ENCODE measurements at places on chromosomes 6 and 20. TPM values are rescaled to one million over a fixed set of nuclear protein-coding genes. Genes with fewer than 3 reads are reported as not detected.

The C20orf144 gene
- not detected for total RNA-seq

The FOXQ1 gene
- total RNA-seq = 0.82 TPM

The OSBPL2 gene
- 102 TPM for total RNA-seq

- no peak for DNase-seq
Observed at GRCh38 chr6:169095153-169095552, 158.5 kb downstream of the THBS2 start.

The UBR2 gene
- 33.0 TPM for total RNA-seq

- DNase-seq = no peak
Observed at GRCh38 chr20:50885781-50886180, 45.5 kb downstream of the ADNP start.

DNA sequence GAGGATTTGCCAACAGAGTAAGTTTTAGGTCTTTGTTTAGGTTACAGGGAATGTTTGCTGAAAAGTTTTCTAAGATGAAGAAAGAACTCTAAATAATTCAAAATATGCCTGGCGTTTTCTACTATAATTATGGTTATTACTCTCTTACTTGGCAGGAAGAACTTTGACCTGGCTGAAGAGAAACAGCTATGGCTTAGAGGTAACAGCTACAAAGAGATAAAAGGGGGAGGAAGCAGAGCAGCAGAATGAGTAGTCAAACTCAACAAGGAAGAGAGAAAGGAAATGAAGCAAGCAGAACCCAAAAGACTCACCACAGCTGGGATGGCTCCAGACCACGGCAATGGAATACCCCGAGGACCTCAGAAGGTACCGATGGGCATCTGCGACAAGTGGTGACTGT lies 95.6 kb downstream of the KIF16B start:
- no peak for DNase-seq

The TCP11 gene
- total RNA-seq = not detected

- no peak for DNase-seq
Observed at GRCh38 chr6:54010340-54011276, 100.6 kb upstream of the MLIP start.

DNA sequence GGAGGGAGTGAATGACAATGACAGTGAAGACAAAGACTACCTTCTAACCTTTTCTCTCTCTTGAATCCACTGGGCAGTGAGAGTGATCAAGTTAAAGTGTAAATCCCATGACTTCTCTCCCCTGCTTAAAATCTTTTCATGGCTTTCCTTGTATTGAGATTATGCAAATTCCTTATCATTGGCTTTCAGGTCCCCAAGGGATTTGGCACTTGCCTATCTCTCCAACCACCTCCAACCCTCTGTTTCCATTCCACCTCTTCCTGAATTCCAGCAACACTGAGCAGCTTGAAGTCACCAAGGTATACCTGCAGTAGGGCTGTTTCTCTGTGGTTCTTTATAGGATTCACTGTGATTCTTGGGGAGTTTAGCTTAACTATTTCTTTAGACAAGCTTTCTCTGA lies 48.0 kb upstream of the DEK start:
- no peak for DNase-seq

The C20orf141 gene
- not detected for total RNA-seq

DNA sequence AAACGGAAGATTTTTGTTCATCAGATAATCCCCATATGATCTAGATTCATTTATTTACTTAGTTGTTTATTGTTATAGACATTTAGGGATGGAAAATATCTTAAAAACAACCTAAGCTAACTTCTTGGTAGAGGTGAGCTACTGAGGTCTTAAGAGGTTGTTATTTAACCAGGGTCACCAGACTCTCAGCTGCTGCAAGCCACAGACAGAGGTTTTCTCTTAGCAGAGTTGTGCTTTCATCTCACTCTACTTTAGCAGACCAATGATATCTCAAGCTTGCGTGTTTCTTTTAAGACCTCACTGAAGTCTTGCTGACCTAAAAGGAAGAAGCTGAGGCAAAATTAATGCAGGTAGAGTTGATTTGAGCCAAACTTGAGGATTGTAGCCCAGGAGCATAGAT lies 43.6 kb downstream of the NCOA7 start:
- DNase-seq = no peak

- DNase-seq = no peak
Observed at GRCh38 chr6:48736501-48737206, 625.7 kb upstream of the PTCHD4 start.

DNA sequence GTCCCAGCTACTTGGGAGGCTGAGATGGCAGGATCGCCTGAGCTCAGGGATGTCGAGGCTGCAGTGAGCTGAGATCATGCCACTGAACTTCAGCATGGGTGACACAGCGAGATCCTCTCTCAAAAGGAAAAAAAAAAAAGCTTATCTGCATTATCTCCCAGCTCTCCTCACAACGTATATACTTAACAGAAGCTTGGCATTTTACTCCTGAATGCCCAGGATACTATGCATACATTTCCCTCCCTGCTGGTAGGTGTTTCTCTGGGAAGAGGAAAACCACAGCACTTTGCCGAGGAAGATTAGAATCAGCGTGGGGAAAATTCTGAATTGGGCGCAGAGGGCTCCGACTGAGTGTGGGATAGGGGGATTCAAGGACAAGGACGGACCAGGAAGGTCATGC lies 800.6 kb downstream of the DHX35 start:
- DNase-seq = no peak

DNA sequence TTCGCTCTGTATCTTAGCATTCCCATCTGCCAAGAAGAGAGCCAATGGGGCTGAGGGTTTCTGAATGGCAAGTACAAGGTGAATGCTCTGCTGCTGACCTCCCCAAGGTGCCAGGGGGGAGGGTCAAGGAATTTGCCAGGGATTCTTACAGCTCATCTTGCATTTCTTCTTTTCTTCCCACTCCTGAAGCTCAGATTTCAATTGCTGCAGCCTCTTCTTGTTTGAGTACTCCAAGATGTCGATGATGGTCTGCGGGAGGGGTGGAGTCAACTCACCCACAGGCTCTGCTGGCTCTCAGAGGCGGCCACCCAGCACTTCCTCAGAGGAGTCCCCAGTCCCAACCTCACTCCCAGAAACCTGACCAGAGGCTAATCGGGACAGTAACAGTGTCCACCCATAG lies 12.4 kb downstream of the C20orf96 start:
- no peak for DNase-seq

DNA sequence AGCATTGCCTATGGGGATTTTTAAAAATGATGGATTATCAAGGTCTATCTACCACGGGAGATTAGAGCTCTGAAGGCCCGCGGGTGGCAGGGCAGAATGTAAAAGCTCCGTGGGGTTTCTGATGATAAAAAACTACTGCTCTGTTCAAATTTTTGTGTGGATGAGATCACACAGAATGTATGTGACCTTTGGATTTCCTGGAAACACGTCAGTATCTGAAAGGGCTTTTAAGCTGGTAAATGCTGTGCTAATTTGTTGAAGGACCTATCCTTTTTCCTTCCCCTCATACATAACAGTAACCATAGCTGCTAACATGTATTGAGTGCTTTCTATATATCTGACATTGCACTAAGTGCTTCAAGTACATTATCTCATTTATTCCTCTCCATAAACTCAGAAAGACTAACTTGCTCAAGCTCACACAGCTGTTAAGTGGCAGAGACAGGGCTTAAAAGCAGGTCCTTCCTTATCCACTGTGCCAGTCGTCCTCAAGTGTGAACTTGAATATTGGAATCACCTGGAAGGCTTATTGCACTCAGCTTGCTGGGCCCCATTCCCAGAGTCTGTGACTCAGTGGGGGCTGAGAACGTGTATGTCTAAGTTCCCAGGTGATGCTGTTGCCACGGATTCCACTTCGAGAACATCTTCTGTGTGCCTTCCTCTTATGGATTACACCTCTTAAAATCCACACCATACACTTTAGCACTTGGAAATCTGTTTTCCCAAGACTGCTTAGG lies 1.9 kb upstream of the TMEM242 start:
- no peak for DNase-seq

DNA sequence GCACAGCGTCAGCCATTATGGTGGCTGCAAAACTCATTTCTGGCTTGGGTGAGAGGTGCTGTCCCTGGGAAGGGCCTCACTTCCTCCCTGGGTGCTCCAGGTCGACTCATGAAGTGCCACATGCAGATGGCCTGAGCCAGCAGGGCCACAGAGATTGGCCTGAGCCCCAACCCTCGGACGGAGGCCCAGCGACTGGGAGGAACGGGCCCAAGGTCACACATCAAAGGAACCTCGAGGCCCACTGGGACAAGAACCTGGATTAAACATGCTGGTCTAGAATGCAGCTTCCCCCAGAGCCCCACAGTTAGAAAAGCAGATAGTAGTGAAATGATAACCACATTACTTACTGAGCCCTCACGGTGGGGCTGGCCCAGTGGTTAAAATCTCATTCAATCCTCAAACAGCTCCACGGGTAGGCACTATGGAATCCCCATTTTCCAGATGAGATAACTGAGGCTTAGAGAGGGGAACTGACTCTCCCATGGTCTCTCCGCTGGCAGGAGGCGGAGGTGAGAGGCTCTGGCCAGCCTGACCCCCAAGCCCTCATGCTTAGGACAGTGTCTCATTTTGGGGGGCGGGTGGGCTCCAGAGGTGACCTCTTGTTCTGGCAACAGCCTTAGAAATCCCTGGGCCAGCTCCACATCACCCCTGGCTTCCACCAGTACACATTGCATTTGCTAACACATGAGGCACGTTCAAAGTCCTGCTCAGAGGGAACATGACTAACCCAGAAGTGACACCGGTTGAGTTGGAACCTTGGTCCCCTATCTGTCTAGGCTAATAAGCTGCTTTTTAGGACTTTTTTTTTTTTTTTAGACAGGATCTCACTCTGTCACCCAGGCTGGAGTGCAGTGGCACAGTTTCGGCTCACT lies 53.0 kb downstream of the SRC start:
- no peak for DNase-seq

The PDYN gene
- total RNA-seq = not detected

GRCh38 chr20:44051661-44052000 lies 135.4 kb downstream of the JPH2 start:
- peak; percentile 10 for DNase-seq

The PBOV1 gene
- not detected for total RNA-seq

GRCh38 chr6:149080511-149080910 lies 237.0 kb upstream of the TAB2 start:
- no peak for DNase-seq

DNA sequence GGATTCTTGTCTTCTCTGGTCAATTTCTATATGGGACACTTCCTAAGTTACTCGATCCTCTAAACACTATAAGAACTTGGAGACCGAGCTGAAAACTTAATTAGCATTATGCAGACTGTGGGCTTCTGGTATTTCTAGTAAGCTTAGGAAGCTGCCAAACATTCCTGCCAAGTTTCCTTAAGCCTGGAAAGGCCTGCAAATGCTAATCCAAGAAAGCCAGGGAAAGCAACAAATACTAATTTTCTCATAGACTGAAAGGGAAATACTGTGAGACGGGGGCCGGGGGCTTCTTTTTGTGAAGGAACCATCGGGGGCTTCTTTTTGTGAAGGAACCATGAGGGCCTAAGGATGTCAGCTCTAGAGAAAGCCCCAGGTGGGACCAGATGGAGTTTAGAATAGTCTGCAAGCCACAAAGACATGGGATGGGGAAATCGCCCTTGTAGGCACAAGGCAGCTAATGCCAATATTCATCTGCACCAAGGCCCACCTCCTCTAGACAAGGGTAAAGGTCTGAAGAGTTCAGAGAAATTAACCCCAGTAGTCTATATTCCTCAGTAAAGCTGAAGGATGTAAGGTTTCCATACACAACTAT lies 332.4 kb upstream of the PRDM1 start:
- no peak for DNase-seq

The LIN28B gene
- 0.12 TPM for total RNA-seq

DNA sequence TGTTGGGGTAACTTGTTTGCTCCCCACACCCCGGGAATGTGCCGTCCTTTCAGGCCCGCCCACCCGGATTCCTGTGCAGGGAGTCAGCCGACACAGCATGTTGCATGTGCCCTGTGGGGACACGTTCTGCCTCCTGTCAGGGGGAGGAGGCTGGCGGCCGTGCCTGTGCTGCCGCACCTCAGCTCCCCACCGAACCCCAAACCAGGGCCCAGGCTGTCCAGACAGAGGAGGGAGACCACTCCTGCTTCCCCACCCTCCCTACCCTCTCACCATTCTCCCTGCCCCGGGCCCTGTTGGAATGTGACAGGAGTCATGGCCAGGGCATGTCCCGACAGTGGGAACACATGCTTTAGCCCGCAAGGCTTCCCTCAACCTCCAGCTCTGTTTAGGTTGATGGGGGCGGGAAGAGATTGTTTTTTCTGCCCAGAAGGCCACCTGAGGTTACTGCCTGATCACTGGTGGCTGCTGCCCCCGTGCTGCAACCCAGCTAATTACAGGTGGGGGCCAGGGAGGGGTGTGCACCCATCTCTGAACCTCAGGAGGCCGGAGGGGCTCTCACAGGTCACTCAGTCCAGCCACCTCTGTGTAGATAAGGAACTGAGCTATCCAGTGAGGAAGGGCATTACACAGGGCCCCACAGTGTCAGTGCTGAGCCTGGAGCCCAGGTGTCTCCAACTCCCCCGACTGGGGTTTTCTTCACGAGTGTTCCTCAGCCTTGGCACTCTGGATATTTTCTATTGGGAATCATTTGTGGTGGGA lies 13.6 kb downstream of the LRRC73 start:
- no peak for DNase-seq

GRCh38 chr6:136607204-136607931 lies 57.1 kb upstream of the MAP7 start:
- peak; percentile 37 for DNase-seq

DNA sequence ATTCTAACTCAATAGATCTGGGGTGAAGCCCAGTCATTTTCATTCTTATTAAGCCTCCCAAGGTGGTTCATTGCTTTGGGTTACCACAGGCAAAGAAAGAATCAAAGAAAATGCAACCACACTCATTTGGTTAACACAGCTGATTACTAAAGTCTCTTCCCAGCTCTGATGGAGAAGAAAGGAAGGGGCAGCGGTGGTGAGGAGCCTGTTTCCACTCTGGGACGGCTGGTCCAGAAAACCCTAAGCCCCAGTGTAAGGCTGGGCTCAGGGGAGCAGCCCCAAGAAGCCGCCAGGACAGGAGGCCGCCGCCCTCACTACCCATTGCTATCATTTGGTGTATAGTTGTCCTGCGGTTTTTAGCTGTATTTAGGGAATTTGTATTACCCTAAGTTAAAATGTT lies 226.9 kb downstream of the CD83 start:
- no peak for DNase-seq

DNA sequence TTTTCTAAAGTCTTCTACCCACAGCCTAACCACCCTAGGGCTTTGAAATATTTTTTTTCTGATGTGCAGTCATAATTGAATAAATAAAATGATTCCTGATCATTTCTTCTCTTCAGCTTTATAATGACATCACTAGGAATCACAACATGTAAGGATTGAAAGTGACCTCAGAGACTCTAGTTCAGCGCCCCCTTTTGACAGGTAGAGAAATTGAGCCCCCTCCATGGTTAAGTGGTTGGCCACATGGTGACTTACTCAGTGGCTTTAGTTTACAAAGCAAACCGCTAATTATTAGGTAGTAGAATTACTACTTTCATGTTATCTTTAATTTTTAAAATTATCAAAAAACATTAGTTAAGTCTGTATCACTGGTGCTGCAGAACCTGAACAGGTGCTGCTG lies 13.3 kb upstream of the SLC2A12 start:
- no peak for DNase-seq

The OR14J1 gene
- total RNA-seq = not detected

Measured in colonic mucosa (tissue), 4 donors.